ENCODE measurements at places on chromosomes 4 and X.

GRCh38 chr4:99473131-99473530, 37.7 kb upstream of the C4orf17 start:
- DNase-seq, result no peak

GRCh38 chr4:8770518-8771257, 101.0 kb downstream of the HMX1 start:
- DNase-seq, result no peak

- DNase-seq, result no peak
These were observed 60.4 kb downstream of the CD40LG start for GRCh38 chrX:136708348-136708747.

DNA sequence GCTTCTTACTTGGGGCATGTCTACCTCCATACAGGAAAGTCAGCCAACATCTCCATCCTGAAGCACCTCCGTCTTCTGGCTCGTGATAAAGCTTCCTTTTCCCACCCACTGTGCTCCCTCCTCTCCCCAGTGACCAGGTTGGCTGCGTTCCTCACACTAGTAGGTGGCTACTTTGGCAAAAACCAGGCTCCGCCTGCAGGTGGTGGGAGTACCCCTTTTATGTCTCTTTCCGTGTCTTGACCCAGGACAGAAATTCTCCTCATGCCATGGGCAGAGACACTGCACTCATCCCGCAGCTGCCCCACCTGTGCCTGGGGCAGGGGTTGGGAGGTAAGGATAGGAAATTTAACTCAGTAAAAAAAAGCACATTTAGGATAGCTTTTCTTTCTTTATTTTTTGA, 50.9 kb downstream of the ENPP6 start:
- DNase-seq, result no peak

GRCh38 chrX:49878128-49878833, 1.0 kb upstream of the USP27X start:
- DNase-seq, result no peak

DNA sequence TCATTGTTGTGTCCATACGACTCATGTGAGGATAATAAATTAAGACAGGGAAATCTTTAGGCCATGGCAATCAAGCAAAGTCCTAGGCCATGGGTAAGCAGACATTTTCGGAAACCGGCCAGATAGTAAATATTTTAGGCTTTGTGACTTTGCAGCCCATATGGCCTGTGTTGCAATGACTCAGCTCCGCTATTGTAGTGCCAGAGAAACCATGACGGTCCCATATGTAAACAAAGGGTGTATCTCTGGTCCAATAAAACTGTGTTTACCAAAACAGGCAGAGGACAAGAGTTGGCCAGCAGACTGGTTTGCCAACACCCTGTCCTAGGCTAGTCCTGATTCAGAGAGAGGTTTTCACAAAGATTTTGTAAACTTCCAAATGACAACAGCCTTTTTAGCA, 5.0 kb downstream of the FAM114A1 start:
- no peak for DNase-seq

GRCh38 chr4:174152717-174153466, 130.6 kb downstream of the FBXO8 start:
- no peak for DNase-seq

DNA sequence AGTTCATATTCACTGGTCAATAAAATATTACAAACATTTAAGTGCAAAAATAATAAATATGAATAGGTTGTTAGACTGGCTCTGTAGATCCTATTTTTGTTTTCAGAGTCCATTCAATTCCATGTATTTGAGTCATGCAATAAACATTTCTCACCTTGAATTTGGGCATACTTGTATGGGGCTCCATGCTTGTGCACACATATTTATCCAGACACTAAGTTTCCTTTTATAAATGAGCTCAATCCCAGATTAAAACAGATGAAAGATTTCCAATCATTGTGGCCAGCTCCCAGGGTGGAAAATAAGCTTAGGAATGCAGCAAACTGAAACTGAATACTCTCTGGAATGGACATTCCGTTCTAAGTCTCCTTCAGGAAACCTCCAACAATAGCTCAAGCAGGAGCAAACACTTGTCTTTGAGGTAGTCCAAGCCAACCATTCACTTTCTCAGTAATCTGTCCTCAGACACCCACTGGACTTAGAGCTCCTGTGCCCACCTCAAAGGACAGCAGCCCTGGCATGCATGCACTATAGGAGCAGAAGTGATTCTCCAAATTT, 16.4 kb downstream of the DMD start:
- DNase-seq, result no peak

- DNase-seq, result no peak
These were observed 459.7 kb downstream of the IL15 start for GRCh38 chr4:142095886-142096605.

- no peak for DNase-seq
These were observed 187.0 kb downstream of the AFAP1 start for GRCh38 chr4:7752649-7753048.

DNA sequence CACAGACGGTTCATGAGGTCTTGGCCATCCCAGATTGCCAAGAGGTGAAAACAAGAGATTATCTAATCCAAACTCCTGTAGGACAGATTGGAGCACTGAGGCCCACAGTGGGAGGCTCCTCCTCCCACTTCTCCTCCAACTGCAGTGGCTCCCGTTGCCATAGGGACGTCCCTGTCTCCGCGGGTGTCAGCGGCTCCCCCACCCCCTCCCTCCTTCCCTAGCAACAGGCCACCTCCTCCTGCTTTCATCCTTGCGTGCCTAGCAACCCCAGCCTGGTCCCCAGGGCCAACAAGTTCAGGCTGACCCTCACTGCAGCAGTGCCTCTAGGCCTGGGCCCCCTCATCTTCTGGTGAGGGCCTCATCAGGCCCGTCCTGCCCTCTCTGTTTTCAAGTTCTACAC, 6.8 kb upstream of the IQSEC2 start:
- DNase-seq, result peak; percentile 18

- no peak for DNase-seq
These were observed 83.4 kb downstream of the MSN start for GRCh38 chrX:65750674-65751469.

DNA sequence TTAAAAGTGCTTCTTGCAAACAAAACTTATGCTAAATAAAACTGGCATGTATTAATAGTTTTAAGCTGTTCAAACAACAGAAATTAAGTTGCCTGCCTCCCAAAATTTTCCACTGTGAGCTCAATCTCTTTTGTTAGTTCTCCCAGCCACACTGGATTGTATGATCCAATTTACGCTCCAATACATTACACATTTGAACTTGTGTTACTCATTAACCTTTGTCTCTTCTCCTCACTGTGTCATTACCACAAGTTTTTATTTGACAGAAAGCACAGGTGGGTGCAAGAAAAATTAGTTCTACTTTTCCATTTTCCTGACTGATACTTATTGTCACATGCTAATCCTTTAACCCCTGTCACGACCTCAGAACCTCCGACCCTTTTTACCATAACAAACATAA, 55.5 kb downstream of the SHISA3 start:
- no peak for DNase-seq

- no peak for DNase-seq
These were observed 137.8 kb upstream of the SLC4A4 start for GRCh38 chr4:71201057-71201456.

DNA sequence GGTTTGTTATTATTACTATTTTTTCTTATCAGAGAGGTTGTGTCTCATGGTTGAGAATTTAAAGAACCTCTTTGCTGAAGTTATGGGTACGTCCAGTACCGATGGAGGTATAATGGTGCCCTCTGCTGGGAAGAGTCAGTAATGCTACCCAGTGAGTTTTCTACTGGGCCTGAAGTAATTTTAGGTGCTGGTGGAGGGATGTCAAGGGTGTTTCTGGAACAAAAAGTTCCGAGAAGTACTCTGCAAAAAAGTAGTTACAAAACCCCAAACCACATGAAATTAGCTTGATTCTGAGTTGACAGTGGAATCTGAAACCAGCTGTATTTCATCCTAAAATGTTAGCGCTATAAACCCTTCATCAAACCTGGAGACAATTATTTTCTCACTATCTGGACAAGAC, 102.5 kb upstream of the MID1 start:
- DNase-seq, result peak; percentile 32

- DNase-seq, result no peak
These were observed 15.5 kb upstream of the CYLC1 start for GRCh38 chrX:83845397-83845796.

DNA sequence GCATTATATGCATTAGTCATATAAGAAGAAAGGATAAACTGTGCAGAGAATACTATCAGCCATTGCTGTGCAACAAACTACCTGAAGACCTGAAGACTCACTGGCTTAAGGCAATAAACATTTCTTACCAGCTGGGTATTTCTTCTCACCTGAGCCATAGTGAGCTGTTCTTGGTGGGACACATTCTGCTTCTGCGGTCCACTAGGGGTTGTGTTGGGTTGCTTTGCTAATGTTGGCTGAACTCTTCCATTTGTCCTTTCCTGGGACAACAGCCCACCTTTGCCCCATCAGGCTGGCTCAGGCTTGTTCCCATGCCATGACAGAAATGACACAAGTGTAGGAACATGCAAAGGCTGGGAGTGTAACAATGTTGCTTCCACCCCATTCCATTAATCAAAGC, 388.6 kb downstream of the PCDH7 start:
- no peak for DNase-seq

- DNase-seq, result no peak
These were observed 25.8 kb downstream of the DOCK11 start for GRCh38 chrX:118521435-118521834.

GRCh38 chr4:37993806-37994205, 33.6 kb downstream of the PTTG2 start:
- DNase-seq, result no peak

DNA sequence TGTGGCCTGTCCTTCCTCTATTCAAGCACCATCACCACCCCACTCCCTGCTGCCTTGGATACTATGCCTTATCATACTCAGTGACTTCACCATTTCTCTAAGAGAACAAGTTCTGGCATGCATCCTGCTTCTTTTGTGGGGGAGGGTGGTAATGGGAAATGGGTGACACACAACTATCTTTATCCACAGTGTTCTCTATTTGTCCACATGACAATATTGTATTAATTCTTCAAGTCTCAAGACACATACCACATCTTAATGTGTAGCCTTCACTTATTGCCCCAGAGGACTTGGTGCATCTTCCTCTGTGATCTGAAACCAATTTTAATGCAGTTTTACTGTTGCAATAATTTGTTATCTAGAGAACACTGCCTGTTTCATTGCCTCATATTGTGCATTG, 29.3 kb upstream of the UGT2B7 start:
- DNase-seq, result no peak

- DNase-seq, result no peak
These were observed 14.1 kb upstream of the SEC24D start for GRCh38 chr4:118849867-118850487.

DNA sequence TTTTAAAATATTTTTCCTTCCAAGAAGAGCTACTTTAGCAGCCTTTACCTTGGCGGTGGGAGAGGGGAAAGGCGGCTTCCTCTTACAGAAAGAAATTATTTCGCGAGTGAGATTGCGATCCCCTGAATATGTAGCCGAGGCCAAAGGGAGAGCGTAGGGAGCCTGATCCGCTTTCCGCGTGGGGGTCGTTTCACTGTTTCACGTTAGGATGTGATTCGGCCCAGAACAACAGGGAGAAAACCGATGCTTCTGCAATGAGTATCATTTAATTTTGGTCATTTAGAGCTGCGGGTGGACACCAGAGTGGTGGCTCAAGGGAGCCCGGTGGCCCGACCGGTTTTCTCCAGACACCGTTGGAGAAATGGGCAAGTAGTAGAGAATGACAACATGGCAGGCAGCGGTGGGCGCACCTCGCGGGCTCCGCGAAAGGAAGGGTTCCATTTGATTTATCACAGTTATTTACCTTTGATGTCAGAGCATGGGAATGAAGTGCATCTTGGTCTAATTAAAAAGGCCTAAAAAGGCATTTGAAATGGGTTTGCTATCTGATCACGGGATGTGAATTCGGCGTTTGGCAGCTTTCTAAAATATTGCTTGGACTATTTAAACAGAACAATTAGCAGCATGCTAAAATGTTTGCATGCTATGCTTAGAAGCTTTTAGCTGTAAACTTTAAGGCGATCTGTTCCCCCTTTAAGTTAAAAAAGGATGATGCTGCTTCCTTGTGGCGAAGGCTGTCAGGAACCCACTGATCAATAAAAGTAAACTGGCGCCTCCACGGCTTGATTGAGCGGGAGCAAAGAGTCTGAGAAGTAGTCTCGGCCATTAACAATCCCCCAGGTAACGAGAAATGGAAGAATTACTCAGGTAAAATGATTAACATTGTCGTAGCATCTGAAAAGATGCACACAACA, 2.0 kb upstream of the PCDH19 start:
- no peak for DNase-seq

GRCh38 chrX:49877397-49878101, 1.7 kb upstream of the USP27X start:
- DNase-seq, result no peak

- no peak for DNase-seq
These were observed 41.8 kb downstream of the FIP1L1 start for GRCh38 chr4:53419208-53419607.

DNA sequence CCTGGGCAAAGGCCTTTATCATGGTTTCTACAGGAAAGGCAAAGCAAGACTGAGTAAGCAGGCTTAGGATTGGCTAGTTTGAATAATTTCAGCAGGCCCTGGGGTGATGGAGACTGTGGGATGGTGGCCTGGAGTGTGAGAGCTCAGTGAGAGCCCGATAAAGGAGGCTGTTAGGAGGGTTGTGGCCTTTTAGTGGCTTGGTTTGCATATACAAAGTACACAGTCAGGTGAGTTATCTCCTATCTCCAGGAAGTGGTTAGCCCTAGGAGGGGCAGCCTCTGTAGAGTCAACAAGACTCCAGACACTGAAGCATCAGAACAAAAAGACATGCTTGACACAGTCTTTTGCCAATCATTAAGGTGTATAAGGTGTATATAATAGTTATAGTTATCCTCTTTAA, 157.2 kb downstream of the CFAP299 start:
- no peak for DNase-seq

GRCh38 chr4:181258569-181258968, 984.6 kb upstream of the TENM3 start:
- no peak for DNase-seq

GRCh38 chr4:169174247-169174646, 96.5 kb downstream of the SH3RF1 start:
- no peak for DNase-seq

- DNase-seq, result no peak
These were observed 1208.3 kb downstream of the ADGRL3 start for GRCh38 chr4:62408454-62408853.

GRCh38 chr4:25666031-25666630, 10.5 kb downstream of the SLC34A2 start:
- DNase-seq, result no peak

DNA sequence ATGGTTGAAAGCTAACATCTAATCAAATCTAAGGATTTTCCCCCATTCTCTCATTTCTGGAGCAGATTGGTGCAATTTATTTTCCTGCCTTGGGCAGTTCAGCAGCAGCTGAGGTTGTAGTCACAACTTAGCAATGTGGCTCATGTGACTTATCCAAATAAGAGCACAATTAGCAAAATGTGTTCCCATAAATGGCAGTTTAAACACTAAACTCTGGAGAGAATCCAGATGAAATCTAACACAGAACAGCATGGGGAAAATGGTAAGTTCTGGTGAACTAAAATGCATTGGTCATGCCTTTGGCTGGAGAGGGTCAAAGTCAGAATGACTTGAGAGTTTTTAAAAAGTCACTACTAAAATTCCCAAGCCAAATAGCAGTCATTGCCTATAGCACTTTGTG, 422.6 kb upstream of the DIPK2B start:
- no peak for DNase-seq

GRCh38 chr4:168502861-168503260, 6.0 kb downstream of the PALLD start:
- DNase-seq, result no peak
